ENCODE measurements at places on chromosomes 1 and 21.

- DNase-seq = peak; percentile 57
Measured at GRCh38 chr1:246753670-246754535, 29.7 kb downstream of the SCCPDH start.

DNA sequence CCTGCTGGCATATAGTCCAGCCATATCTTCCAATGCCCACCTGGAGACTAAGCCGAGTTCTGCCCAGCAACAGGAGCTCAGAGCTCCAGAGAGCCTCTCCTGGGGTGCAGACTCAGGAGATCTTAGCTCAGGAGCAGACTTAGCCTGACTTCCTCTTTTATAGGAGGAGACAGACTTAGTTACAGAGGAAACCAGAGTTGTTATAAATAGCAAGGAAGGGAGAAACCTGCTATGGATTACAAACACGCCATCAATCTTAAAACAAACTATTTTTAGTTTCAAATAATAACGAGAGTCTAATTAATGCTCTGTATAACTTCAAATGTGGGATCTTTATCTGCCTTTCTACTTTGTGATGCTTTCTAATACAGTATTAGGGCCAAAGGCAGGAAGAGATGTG, 3.3 kb upstream of the KIF21B start:
- DNase-seq = no peak

GRCh38 chr1:115098979-115099692, 9.8 kb upstream of the TSPAN2 start:
- DNase-seq = peak; percentile 58

GRCh38 chr1:21123287-21123948, 53.3 kb downstream of the EIF4G3 start:
- DNase-seq = no peak

- DNase-seq = no peak
Measured at GRCh38 chr1:198638894-198639635, at the start of gene PTPRC. Gene PTPRC, plus strand, starts transcription at chr1:198639040. Its CDS starts 229 bp downstream, at chr1:198639269.

- no peak for DNase-seq
Measured at GRCh38 chr1:108627256-108627655, 33.6 kb downstream of the HENMT1 start.

DNA sequence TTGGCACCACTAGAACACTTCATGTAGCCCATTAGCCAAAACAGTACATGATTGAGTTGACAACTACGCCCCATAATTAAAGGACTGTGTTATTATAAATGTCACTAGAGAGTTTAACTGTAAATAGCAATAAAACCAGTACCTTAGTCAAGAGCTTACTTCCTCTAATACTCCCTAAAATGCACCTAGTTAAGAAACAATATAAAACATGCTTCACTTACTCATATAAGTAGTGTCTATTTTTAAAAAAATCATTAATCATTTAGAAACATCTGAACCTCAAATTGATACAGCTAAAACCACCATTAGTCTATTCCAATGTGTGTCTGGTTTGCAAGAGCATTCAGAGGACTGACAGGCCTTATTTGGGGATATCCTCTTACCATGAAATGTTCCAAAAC, 25.3 kb downstream of the PTP4A2 start:
- no peak for DNase-seq

GRCh38 chr1:156524481-156524869, 23.9 kb upstream of the MEF2D start:
- DNase-seq = no peak

DNA sequence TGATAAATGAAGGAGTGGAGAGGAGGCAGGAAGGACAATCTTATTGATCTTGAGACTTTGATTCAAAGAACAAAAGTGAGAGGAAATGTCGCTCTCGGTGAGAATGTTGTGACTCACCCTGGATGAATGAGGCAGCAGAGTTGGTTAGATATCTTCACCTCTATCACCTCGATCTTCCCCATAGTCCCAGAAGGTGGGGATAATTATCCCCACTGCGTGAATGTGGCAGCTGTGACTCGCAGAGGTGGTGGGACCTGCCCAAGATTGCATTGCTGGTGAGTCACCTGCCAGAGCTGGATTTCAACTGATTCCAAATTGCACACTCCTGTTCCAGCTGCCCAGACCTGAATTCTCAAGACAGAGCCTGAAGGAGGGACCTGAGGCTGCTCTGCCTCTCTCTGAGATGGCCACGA, 105.0 kb downstream of the MATN1 start:
- no peak for DNase-seq

DNA sequence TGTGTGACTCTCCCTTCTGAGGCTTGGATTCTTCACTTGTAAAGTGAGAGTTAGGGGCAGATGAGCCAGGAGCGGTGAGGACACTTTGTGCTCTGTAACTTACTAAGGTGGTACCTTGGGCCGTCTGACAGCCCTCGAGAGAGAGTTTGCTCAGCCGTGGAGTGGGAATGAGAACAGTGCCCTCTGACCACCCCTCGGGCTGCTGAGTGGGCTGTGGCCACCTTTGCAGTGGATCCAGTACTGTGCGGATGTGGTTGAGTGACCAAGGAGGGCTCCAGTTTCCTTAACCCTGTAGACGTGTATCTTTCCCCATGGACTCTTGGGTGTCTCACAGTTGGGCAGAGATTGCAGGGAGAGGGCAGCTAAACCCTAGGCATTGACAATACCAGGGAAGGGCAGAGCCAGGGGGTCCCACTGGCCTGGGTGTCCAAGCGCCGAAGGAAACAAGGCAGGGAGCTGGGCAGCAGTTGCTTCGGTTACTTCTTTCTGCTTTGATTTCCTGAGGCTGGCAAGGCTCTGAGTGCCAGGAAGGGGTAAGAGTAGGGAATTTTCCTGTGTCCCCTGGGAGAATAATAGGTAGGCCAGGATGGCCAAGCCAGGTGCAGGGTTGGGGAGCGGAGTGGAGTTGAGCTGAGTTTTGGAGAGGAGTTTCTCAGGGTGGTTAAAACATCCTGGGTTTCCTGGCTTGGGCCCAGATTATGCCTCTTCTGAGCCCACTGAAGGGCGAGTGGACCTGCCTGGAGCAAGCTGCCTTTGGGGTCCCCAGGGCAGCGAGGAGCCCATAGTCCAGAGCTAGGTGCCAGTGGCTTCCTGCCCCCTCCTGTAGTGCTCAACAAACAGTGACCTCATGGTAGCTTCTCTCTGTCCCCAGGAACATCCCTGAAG, 27.6 kb downstream of the HMGCS2 start:
- DNase-seq = no peak

- peak; percentile 50 for DNase-seq
Measured at GRCh38 chr1:39919545-39919944, 17.8 kb upstream of the MYCL start.

DNA sequence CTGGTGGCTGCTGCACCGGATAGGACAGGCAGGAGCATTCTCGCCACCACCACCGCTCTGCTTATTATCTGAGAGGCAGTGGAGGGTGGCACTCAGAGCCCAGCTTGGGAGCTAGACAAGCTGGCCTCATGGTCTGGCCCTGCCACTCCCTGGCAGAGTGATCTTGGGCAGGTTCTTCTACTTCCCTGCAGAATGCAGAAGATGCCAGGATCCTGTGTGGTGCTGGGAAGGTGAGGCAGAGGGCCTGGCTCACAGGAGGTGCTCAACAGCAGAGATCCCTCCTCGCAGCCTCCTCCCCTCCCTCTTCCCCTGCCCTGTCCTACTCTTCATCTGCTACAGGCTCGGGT, 60.4 kb downstream of the ARHGEF10L start:
- no peak for DNase-seq

DNA sequence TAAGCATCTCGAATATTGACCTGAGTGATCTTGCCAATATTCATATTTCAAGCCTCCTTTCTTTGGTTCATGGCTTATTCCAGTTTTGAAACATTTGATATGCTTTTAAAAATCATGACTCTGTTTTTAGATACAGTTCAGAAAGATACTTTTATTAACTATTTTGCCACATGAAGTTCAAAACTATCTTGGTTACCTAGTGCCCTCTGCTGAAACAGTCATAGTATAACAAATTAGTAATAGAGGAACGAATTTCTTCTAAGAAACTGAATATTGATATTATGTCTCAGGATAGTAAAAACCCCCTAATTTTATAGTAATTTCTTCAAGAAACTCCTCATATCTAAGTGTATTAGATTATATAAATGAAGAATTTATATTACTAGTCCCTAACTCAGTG, 52.6 kb upstream of the RC3H1 start:
- no peak for DNase-seq

DNA sequence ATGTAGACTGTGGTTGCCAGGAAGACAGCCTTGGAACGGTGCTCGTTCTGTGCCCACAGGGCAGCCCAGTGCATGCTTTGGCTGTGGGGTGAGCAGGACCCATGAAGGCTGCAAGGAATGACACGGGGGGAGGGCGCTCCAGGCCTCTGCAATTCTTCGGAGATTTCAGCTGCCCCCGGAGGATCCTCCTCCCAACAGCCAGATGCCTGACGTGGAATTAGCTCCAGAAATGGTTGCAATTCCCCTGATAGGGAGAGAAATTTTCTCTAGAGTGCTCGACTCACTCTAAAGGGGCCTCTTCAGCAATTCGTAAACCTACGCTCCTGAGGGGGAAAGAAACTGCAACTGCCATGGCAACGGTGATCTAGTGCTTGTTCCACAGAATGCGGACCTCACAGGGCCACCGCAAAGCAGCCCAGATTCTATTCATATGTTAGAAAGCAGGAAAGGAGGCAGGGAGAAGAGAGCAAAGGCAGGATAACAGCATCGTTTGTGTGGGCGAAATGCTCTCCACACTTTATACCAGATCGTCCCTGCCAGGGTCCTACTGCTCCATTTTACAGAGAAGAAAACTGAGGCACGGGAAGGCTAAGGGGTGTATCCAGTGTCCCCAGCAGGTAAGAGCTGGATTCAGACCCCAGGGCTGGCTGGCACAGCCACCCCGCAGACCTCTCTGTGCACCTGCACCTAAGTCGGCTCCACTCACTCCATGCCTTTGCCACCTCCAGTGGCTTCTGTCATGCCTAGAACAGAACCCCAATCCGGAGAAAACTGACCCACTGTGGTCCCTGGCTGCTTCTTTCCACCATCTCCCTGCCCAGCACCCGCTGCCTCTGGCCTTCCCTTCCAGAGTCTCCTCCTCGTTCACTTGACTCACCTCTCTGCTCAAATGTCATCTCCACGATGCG, 11.9 kb upstream of the PDE9A start:
- no peak for DNase-seq

DNA sequence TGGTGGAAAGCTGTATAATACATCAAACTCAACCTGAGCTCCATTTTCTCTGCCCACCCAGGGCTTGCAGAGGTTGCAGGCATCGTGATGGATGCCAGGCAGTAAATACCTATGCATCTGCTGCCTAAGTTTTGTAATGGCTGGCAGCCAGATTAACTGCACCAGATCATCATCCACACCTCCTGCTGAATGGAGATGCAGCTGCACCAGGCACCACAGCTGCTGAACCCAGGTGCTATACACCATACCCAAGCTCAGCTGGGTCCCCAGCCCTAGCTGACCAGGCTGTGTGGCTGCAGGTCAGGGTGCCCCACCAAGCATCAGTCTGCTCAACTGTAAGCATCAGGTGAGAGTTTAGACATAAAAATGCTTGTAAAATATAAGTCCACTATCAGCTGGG, 6.7 kb upstream of the SNAPIN start:
- no peak for DNase-seq

- no peak for DNase-seq
Measured at GRCh38 chr1:178036090-178036489, 57.8 kb upstream of the RASAL2 start.

DNA sequence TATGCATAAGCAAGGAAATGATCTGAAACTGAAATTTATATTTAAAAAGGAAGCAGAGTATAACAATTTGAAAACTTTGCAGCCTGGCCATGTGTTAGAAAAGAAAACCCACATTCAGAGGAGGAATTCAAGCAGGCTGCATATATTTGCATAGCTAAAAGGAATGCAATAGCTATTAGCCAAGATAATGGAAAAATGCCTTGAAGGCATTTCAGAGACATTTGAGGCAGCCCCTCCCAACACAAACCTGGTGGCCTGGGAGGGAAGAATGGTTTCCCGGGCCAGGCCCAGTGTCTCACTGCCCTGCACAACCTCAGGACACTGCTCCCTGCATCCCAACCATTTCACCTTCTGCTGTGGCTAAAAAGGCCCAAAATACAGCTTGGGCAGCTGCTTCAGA, 136.8 kb downstream of the TYW3 start:
- no peak for DNase-seq

- DNase-seq = no peak
Measured at GRCh38 chr1:165494949-165495857, 48.6 kb upstream of the LRRC52 start.

DNA sequence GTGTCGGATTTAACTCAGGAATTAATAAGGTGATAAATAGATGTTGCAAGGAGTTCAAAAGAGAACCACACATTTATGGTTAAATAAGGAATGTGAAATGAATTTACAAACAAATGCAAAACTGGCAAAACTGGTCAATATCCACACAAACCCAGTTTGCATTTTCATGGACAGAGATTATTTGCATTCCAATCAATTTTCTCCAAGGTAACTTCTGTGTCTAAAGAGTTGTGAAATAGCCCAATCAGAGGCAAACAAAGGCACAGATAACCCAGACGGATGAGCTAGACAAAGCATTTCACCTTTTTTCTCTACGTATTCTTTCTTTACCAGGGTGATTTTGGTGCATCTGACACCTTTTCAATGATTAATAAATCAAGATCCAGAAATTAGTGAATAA, 63.9 kb downstream of the MAP3K7CL start:
- no peak for DNase-seq

GRCh38 chr1:235325139-235325538, 2.8 kb downstream of the ARID4B start:
- no peak for DNase-seq

- no peak for DNase-seq
Measured at GRCh38 chr1:67748630-67749029, 63.6 kb downstream of the GADD45A start.

DNA sequence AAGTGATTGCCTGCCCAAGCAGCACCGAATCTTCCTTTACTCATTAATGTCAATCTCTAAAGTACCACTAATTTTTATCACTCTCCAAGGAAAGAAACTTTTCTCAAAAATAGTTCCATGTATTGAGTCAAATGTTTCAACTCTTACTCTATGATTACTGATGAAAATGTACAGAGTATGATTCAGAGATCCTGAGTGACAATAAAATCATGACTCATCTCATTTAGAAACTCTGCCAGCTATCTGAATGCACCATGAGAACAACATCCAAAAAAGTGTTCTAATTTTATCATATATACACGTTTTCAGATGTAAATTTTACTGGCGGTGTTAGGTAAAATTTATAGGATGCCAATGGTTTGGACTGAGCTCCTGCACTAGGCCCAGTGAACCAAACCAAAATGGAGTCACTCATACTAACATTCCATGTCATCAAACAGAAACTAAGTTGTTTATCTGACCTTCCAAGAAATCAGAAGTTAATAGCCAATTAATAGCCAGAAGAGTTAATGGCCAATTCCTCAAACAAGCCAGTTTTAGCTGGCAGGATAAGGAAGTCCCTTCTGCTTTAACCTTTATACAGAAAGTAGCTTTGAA, 22.6 kb downstream of the PLPPR5 start:
- no peak for DNase-seq

DNA sequence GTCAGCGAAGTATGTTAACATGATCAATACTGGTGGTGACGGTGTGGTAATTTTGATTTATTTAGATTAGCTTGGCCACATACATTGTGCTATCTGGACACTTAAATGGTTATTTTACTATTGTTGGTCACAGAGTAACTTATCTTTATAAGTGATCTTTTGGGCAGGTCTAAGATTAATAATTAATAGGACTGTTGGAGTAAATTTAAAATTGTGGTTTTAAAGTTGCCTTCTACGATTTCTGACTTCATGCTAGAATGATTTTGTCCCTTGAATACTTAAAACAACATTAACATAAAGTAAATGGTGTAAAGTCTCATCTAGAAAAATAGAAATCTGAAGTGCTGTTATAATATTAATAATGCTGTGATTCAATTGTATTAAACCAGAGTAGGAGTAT, 14.7 kb downstream of the SRRM1 start:
- DNase-seq = no peak
